ENCODE measurements at places on chromosomes 11 and 22.

DNA sequence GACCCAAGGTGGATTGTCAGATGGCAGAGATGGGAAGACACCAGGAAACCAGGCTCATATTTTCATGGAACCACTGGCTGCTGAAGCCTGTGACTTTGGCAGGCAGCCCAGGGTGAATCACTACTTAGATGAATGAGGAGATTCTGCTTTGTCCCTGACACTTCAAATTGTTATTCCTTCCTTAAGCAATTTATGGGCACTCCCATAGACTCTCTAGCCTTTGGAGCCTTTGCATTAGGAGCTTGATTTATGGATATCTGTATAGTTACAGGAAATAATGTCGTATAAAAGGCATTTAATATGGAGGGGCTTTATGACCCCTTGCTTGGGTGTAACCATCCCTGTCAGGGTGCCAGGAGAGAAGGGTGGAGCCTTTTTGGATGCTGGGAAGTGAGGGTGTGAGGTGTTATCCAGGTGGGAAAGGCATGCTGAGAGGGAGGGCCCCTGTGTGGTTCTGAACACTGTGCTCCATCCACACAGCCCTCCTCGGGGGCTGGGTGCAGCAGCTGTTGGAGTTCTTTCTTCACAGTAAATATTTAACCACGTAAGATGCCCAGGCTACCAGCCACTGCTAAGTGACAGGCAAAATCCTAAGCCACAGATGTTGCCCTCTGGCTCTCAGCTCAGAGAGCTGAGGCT, 35.3 kb downstream of the IL18 start:
- DNase-seq, result peak; percentile 27

GRCh38 chr11:68654978-68655377, 29.4 kb upstream of the GAL start:
- DNase-seq, result no peak

DNA sequence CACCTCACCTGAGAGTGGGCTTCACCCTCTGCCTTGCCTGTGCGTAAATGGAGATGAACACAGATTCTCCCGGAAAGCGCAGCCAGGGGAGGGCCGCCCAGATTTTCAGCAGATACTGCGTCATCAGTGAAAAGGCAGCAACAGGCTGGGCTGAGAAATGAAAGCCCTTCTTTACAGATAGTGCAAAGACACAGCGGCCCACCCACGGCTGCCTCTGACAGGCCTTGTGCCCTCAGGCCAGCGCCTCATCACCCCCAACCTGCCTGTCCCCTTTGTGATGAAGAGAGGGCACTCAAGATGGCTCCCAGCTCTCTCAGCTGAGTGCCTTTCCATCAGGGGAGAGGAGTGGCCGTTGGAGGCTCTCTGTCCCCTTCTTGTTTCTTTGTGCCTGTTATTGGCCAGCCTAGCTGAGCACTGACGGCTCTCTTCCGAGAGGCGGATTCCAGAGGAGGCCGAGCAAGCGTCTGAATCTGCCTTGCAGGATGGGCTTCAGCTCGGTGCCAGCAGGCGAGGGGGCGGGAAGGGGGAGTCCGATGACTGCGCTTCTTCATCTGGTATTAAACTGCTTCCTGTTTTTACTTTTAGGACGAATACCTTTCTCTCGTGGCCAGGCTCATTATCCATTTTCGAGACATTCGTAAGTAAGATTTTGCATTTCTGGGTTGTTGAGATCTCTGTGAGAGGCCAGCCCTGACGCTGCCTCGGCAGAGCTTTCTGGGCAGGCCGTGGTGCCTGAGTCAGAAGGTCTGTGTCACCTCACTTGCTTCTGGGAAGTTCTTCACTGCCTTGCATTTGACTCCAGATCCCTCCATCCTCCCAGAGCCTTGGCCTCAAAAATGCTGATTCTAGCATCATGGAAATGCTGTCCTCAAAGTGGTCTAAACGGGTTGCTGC, 43.7 kb downstream of the MED15 start:
- DNase-seq, result peak; percentile 71

- no peak for DNase-seq
These were observed 526 bp upstream of the PNPLA5 start for GRCh38 chr22:43892183-43892894.

DNA sequence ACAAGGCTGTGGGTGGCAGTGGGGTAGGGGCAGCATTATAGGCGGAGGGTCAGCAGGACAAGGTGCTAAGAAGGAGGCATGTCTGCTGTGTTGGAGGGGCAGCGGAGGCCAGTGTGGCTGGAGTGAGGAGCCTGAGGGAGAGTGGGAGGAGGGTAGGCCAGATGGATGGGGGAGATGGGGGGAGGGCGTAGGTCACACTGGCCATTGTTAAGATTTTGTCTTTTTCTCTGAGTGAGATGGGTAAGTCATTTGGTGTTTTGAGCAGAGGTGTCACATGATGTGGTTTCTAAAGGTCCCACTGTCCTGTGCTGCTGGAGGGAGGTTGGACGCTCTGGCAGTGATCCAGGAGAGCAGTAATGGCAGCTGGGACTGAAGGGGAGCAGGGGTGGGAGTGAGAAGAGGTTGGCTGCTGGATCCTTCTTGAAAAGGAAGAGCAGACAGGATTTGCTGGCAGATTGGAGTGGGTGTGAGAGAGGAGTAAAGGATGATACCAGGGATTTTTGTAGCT, 9.8 kb downstream of the PPP6R3 start:
- no peak for DNase-seq

GRCh38 chr11:133719532-133720235, 125.6 kb downstream of the SPATA19 start:
- no peak for DNase-seq

- DNase-seq, result no peak
These were observed 219.1 kb downstream of the TMEM135 start for GRCh38 chr11:87256694-87257340.

DNA sequence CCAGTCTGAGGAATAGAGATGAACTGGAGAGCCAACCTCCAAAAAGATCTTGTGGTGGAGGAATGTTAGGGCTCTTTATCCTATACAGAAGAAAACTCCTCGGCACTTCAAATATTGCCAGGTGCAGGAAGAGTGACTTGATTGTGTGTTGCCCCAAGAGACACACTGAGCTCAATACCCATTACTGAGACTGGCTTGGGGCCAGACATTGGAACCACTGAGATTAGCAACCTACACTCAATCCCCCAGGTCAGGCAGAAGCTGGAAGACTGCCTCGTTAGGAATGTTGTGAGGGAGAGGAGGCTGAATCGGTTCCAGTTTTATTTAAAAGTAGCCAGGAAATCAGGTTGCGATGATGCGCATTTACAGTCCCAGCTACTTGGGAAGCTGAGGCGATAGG, 2.4 kb upstream of the SGSM3 start:
- no peak for DNase-seq

GRCh38 chr22:32590556-32590955, 115.9 kb downstream of the FBXO7 start:
- DNase-seq, result no peak

DNA sequence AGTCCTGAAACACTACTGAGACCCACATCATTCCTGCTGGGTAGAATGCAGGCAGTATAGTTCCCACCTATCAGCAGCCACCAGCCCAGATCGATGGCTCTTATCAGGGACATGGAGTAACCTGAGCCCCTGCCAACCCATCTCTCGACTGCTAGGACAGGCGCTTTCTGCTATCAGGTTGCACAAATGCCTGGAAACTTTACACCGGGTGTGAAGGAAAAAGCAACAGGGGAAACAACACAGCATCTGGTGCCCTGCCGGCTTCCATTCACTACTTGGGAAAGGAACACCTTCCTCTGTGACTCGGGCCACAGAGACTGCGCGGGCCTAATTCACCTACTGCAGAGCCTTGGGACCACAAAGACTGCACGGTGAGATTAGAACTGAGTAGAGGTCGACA, 18.5 kb downstream of the RBFOX2 start:
- DNase-seq, result no peak

- no peak for DNase-seq
These were observed 926.3 kb downstream of the BRD1 start for GRCh38 chr22:48901324-48901723.

DNA sequence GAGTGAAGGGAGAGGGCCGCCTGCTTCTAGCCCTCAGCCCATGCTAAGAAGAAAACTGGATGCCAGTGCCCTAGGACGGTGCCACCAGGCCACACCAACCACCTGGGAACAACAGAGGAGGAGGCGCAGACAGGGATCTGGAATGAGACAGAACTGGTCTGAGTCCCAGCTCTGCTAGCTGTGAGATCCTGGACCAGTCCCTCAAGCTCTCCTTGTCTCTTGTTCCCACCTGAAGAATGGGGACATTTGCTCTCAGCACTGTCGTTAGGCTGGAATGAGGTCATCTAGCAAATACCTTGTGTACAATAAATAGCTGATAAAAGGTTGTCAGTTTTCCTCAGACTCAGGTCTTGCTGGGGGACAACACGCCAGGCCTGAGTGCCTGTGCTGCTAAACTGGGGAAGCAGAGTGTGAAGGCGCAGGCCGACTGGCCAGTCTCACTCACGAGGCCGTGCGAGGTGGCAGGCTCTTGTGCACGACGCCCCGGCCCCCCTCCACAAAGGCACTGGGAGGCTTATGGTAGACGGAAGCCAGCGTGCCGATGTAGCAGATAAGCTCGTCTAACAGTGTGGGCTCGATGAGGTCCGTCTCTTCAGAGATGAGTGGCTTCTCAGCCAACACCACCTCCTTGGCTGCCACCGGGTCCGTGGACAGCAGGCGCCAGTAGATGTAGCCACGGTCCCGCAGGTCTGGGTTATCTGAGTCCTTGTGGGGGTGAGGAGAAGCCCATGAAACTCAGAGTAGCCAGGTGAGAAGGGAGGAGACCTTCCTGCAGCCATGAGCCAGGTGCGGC, 25.8 kb upstream of the RASL10A start:
- no peak for DNase-seq

- DNase-seq, result no peak
These were observed 120.9 kb upstream of the NECTIN1 start for GRCh38 chr11:119849872-119850271.

GRCh38 chr22:35725521-35725920, 7.8 kb downstream of the APOL5 start:
- no peak for DNase-seq

DNA sequence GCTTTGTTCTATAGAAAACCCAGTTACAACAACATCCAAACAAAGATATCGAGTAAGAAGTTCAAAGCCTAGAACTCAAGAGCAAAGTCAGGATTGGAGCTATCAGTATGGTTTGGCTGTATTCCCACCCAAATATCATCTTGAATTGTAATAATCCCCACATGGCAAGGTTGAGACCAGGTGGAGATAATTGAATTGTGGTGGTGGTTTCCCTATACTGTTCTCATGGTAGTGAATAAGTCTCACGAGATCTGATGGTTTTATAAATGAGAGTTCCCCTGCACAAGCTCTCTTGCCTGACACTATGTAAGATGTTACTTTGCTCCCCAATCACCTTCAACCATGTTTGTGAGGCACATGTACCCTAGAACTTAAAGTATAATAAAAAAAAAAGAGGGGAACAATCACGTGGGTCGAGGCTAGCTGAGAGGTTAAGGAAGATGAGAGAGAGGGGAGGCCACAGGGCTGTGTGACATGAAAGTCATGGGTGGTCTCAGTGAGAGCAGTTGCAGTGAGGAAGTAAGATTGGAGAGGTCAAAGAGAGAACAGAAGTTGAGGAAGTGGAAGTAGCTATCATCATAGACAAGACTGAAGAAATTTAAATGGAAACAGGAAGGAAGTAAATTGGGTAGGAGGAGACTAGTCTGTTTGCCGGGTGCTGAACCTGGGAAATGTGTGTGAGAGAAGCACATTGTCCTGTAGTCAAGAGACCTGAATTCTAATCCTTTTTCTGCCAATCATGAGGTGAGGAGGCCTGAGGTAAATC, 80.1 kb upstream of the CD44 start:
- DNase-seq, result no peak

DNA sequence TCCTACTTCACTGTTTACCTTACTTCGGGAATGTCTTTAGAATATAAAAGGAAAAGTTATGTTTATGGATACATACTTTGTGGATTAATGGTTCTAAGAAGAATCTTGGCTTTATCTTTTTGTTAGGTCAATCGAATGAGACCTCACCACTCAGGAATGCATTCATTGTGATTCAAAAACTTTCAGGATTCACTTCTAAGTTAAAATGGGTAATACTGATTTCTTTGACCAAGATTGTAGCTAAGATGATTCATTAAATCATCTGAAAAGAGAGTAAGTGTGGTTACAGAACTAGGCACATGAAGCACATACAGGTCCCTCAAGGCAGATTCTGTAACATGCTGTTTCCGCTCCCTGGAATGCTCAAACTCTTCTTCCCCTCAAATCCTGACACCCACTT, 716.4 kb downstream of the KCNA4 start:
- DNase-seq, result no peak

DNA sequence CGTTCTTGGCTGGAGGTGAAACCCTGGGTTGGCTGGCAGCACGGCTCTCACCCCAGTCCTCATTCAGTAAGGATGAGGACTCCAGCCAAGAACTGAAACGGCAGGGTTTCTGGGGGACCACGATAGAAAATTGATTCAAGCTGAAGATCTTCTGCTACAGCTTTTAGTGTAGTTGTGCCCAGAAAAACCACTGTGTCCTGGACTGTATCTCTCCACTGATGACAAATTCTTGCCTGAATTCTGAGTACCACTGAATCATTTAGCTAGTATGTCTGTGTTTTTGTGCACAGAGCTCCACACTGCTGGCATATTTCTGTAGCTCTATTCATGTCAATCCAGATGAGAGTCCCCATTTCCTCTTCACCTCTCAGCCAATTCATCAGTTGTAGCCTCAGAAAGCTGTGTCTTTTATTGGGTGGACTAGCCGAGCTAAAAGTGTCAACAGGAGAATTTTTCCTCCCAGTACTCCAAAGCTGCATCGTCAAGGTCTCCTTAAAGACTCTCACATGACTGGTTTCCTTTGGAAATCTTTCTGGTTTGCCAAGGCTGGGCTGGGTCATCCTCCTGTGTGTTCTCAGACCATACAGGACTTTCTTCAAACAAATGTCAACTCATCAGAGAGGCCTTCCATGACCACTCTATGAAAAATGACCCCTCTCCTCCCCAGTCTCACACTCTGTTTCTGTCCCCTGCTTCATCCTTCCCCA, 144.6 kb downstream of the LDLRAD3 start:
- DNase-seq, result no peak
